ENCODE measurements at places on chromosomes 4 and X.

- DNase-seq, result no peak
Observed at GRCh38 chr4:163988865-163989264, 494.4 kb downstream of the TMA16 start.

- DNase-seq, result no peak
Observed at GRCh38 chr4:140078366-140078765, 75.6 kb downstream of the MAML3 start.

GRCh38 chr4:162241857-162242256 is 78.1 kb upstream of the FSTL5 start:
- DNase-seq, result no peak

GRCh38 chr4:10028910-10029309 is 7.6 kb upstream of the SLC2A9 start:
- no peak for DNase-seq

DNA sequence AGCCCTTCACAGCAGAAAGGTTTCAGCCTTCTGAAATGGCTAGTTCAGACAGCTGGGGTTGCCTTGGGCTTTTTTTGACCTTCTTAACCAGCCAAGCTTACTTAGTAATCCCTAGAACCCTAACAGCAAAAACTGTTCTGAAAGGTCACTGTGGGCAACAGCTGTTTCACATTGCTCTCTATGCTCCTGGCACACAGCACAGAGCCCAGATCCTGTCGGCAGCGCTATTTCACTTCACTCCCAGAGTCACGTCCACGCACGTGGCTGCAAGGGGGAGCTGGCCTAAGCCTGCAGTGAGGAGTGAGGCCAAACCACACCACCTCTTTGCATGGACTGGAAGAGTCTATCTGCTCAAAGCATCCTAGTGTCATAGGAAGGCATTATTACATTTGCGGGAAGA is 32.0 kb upstream of the STS start:
- no peak for DNase-seq

DNA sequence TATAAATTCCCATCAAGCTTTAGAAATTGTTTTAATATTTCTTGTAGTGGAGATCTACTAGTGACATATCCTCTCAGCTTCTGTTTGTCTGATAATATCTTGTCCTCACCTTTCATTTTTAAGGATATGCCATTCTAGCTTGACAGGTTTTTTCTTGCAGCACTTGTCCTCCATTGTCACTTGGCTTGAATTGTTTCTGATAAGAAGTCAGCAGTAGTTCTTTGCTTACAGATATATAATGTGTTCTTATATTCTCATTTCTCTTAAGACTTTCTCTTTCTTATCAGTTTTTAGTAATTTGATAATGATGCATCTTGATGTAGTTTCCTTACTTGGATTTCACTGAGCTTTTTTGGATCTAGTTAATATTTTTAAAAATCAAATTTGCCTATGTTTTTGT is 120.6 kb upstream of the NUDT6 start:
- DNase-seq, result no peak

DNA sequence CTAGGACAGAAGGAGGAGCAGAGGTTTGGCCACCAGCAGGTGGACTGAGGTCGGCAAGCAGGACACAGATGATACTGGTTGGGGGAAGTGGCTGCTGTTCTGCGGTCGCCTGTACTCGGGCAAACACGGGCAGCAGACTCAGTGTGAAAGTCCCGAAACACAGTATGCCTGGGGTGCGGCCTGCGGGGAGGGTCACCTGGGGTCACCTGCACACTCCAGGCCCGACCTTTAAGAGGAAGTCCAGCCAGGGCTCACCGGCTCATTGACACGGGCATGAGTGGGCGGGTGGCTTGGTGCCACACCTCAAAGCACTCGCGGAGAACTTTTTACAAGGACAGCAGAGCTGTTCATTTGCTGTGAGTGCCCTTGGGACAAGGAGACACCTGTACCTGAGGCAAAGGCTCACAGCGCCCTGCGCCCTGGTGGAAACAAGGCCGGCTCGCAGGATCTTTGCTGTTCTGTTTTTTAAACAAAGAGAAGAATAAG is 71.5 kb upstream of the MXD4 start:
- peak; percentile 62 for DNase-seq

GRCh38 chr4:100721077-100721476 is 203.3 kb upstream of the EMCN start:
- no peak for DNase-seq

DNA sequence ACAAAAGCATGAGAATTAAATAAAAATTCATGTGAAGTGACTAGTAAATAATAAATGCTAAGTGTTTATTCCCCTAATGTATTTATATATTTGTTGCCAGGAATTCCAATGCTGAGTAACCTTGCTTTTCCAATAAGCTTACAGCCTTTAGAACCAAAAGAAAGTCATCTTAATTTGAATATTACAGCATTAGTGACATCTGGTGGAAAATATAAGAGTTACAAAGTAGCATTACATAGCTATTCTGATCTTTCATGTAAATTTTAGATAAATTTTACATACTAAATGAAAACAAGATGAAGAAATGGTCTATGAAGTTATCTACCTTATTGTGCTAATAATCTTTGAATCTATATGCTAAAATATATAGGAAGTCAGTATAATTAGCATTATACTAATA is 10.4 kb downstream of the MAD2L1 start:
- DNase-seq, result no peak

DNA sequence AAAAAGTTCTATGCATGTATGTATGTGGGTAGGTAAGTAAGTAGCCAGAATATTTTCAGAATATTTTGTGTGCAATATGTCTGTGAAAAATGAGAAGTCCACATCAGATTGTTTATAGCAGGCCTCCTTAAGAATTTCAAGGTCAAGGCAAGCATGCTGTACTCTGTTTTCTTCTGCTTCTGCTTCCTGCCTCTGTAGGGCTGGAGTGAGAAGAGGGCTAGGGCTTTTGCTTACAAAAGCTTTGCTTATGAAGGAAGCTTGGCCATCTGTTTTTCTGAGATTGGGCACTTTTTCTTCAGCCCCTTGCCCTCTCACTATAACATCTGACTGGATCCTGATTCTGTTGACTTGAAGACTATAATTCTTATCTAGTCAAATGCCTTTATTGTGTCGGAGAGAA is 150.4 kb downstream of the EMCN start:
- no peak for DNase-seq

DNA sequence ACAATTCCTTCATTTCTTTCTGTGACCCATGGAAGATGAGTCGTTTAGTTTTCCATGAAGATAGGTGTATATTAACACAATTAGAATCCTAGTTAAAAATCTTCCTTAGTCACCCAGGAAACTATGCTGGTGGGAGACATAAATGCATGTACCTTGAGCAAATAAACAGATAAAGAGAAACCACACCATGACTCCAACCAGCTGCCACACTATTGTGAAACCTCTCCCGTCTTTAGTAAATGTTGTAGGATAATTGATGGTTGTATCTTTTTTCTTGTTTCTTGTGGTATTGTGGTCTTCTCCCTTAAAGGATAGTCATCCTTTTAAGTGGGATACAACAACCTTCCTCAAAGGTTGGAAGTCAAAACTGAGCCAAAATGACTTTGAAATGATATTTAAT is 103.8 kb upstream of the LEF1 start:
- DNase-seq, result no peak

DNA sequence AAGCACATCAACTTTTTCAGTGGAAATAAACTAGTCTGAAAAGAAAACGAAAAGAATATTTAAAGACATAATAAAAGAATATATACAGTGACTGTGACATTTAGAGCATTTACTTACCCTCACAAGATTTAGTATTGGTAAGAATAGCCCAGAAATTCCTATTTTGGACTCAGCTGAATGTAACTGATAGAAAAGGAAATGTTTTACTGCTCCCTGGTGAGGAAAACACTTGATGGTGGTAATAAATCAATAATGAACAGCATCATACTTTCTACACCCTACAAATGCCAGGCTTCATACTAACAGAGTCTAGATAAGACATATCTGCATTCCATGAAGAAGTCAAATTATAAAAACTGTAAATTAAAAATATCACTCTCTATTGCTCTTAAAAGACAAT is 753.5 kb upstream of the PCDH10 start:
- no peak for DNase-seq

- DNase-seq, result no peak
Observed at GRCh38 chr4:160026721-160027120, 923.8 kb downstream of the RAPGEF2 start.

DNA sequence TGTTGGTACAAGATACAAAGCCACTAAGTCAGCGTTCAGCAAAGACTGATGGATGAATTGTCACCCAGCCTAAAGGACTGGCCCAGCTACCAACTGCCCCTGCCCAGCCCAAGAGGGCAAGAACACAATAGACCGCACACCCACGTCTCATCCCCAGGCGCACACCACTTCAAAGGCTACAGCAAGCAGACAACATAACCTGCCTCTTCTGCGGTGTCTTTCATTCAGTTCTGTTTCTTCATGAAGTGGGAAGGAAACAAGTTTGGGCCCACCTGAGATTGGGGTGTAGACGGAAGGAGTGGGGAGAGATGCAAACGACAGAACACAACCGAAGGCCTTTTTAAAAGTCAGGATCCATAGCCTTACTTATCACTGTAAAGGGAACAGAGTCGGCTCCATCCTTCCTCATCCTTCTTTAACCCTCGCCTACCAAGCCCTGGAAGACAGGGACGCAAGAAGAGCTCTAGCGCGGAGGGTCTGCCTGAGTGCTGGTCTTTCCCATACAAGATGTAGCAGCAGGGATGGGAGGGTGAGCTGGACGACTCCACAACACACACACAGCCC is 691 bp downstream of the SCARB2 start:
- DNase-seq, result peak; percentile 92

Measured in esophagus muscularis mucosa (tissue), 4 donors.